ENCODE measurements at places on chromosomes 13 and 19.
A peak's percentile ranks its signal among the peaks of the same experiment; 100 is the strongest.

- no peak for DNase-seq
Measured at GRCh38 chr19:58252102-58252685, 23.5 kb downstream of the ZNF544 start.

DNA sequence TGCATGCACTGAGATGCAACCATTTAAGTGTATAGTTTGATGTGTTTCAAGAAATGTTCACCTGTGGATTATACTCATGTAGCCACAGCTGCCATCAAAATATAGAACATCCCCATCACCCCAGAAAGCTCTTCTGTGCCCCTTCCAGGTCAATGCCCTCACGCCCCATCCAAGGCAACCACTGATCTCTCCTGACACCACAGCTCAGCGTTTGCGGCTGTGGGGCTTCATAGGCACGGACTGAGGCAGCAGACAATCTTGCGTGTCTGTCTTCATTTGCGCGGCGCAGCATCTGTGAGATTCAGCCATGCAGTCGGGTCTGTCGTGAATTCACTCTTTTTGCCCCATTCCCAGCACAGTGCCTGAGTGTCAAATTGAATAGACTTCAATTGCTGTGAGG, 153.8 kb upstream of the UQCRFS1 start:
- no peak for DNase-seq

GRCh38 chr19:1577090-1577928, 9.2 kb upstream of the MEX3D start:
- no peak for DNase-seq

GRCh38 chr13:99367663-99368448, 60.7 kb upstream of the GPR183 start:
- DNase-seq, result no peak

GRCh38 chr13:44969551-44970484, 19.5 kb downstream of the NUFIP1 start:
- DNase-seq, result peak; percentile 58

GRCh38 chr19:38204728-38205127, 19.3 kb downstream of the DPF1 start:
- DNase-seq, result no peak

GRCh38 chr13:99495466-99496183, 5.6 kb upstream of the TM9SF2 start:
- no peak for DNase-seq

DNA sequence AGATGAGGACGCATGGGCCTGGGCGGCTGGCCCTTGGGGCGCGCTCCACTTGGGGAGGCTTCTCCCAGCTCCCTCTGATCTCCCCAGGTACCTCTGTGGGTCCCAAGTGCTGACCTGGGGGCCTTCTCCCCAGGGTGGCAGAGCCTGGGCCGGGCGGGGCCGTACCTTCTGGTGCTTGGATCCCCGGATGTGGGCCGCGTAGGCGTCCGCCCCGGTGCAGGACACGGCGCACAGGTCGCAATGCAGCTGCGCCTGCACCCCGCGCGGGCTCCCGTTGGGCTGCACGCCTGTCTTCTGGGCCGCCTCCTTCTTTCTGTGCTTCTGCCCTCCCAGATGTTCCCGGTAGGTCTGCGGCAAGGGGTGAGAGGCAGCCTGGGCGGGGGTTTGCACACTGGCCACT, 41.1 kb upstream of the MATK start:
- no peak for DNase-seq

DNA sequence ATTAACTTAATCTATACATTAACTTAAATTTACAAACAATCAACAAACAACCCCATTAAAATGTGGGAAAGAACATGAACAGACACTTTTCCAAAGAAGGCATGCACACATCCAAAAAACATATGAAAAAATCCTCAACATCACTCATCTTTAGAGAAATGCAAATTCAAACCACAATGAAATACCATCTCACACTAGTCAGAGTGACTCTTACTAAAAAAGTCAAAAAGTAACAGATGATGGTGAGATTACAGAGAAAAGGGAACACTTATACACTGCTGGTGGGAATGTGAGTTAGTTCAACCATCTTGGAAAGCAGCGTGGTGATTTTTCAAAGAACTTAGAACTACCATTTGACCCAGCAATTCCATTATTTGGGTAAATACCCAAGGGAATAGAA, 759.2 kb upstream of the SLITRK1 start:
- peak; percentile 80 for DNase-seq

DNA sequence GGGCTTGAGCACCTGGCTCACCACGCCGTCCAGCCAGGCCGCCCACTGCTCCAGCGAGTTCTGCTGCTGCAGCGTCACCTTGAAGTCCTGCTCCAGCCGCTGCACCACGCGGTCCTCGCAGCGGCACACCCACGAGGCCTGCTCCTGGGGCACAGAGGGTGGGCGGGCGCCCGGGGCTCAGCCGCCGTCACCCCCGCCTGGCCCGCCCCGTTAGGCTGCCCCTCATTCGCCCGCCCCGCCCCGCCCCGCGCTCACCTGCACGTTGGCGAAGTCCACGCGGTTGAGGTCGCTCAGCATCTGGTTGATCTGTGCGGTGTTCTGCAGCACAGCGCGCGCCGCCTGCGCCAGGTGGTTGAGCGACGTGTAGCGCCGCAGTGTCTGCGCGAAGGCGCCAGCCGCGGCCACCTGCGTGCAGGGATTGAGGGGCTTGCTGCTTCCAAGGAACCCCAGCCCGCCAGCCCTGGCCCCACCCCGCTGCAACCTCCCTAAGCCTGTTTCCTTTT, 11.3 kb downstream of the DCAF15 start:
- DNase-seq, result no peak

DNA sequence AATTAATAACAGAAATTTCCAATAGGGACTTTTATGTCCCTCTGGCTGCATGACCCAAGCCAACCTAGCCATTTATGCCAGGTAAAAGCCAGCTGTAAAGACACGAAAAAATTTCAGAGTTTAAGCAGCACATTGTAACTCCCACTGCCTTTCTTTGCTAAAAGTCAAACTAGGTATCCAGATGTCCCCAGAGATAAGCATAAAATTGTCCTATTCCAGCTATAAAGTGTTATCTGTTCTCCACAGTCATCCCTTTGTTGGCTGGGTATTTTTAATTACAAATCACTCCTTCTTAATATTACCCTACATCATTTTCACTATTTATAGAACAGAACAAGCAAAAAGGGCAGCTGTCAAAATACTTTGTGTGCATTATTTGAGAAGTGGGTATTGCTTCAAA, 3.2 kb upstream of the ZNF154 start:
- no peak for DNase-seq

DNA sequence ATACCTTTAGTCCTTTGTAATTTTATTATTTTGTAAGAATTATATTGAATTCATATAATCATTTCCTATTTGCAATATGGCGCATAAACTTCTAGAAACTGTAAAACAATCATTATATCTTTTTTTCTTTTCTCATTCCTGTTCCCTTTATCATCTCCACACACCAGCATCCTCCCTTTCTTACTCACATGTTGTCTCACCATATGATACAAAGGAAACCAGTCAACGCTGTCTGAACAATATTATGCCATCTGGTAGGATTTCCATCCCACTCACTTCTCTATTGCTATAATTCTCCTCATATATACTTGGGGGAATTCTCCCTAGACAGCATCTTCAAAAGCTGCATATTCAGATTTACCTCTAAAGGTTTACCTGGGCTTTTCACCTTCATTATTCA, 389.8 kb downstream of the NDFIP2 start:
- DNase-seq, result peak; percentile 10

DNA sequence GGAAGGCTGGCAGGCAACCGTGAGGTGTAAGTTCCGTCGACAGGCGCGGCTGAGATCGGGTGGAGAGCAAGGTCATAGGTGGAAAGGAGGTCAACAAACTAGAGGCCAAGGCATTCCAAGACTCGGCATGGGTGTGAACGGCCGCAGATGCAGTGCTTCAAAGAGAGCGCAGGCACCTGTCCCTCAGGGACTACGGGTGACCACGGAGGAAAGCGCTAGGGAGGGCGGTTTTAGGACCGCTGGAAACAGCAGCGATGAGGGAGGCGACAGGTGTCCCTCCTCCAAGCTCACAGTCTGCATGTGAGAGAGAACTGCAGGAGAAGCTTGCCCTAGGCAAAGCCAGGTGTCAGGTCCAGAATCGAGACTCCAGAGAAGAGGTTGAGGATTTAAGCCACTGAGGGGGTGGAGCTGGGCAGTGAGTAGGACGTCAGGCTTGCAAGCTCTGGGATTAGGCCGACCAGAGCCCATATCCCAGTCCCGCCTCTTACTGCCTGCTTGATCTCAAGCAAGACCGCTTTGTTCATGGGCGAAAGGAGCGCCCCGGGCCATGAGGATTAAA, 1.6 kb upstream of the MLNR start:
- DNase-seq, result no peak

GRCh38 chr19:6374711-6375410, 872 bp downstream of the PSPN start:
- DNase-seq, result no peak

DNA sequence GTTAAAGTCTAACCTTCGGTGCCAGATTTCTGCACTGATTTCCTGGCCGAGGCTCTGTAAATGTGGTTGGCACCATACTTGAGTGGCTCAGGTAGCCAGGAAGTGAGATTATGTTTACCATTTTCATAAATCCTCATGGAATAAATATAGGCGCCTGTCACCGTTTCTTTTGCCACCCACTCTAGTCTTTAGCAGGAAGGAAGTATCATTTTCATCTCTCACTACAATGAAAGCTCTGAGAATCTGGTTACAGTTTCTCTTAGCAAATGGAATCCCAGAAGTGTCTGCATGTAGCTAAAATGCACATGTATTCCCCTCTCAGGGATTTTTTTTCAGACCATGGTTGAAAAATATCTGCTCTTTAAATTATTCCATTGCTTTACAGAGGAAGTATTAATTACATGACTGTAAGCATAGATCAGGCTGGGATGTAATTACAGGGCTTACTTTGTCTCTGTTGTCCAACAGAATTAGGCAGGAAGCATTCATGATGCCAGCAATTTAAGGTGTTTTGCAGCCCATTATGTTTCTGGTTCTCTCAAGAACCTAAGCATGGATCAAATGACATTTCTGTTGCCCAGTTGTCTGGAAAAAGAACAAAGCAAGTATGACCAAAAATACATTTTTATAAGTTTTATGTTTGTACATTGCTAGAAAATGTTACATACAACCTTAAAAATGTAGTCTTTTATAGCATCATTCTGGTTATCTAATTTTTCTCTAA, 221.7 kb upstream of the SPRY2 start:
- DNase-seq, result no peak

DNA sequence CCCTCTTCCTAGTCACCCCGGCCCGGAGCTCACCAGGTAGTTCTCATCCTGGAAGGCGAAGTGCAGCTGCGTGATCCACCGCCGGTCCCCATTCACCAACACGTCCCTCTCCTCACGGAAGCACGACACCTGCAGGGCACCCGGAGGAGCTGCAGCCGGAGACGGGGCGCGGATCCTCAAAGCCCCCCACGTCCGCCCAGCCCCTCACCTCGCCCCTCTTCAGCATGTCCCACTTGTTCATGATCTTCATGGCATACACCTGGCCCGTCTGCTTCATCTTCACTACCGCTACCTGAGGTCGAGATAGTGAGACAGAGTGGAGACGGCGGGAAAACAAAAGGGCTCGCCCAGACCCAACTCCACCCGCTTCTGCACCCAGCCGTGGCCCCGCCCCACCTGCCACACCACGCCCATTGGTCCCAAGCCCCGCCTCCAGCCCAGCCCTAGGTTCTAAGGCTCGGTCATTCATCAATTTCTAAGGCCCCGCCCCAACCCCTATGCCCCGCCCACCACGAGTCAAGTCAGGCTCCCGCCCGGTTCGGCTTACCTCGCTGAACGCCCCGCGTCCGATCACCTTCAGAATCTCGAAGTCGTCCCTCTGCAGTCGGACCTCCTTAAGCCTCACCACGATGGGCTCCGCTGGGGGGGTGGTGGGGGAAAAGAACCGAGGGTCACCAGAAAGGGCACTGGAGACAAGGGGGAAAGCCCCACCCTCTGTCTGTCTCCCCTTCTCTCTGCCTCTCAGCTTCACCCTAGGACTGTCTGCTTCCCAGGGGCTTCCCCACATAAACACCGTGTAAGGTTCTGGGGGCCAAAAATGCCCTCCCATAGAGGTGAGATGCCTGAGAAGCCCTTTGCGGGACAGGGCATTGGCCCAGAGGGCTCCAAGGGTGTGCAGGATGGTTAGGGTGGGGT, 2.8 kb downstream of the DMPK start:
- peak; percentile 78 for DNase-seq

DNA sequence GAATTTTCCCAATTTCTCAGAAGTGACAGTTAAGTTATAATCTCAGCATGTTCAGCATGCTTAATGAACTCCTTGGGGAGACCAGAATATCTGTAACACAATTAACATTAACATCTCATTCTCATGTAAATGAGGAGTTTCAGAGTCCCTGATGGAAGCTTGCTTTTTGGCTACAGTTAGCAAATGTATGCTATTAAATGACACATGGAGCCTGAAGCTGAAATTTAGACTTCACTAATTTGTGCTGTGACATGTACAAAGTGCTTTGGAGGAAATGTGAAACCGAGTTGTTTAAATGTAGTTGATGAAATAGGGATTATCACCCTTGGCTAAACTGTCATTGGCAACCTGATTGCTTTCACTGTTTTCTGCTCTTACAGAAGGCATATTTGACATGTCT, 2265.1 kb upstream of the PCDH20 start:
- no peak for DNase-seq

GRCh38 chr19:18074192-18074591, 12.5 kb downstream of the IL12RB1 start:
- DNase-seq, result no peak

DNA sequence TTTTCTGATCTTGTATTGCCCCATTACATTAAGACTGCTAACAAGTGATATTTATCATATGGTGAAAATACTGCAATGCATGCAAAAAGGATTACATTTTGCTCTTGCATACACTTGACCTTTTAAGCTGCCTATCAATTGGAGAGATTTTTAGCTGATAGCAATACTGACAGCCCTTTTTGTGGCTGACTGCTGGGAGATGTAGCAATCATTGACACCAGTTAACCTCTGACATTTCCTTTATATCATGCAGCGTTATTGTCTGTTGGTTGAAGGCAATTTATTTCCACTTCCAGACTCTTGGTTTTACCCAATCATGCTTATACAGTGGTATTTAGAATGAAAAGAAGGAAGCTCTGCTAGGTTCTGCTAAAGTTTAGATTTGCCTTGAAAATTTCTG, 364.0 kb downstream of the LMO7 start:
- no peak for DNase-seq

GRCh38 chr13:51065372-51066090, 45.5 kb downstream of the C13orf42 start:
- no peak for DNase-seq

DNA sequence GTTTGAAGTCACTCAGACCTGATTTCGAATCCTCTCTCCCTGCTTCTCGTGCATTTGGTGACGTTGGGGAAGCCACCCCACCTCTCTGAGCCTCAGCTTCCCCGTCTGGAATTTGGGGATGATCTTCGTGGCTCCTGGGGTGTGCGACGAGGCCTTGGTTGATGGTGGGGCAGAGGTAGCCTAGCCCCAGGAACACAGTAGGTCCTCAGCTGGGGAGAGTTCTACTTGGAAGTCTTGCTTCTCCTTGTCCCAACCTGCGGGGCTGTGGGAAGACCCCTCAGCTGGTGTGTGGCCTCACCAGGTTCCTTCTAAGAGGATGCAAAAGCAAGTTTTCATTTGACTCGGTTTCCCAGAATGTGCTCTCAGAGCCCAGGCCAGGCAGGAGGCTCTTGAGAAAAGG, 13.1 kb downstream of the HPN start:
- no peak for DNase-seq

- DNase-seq, result no peak
Measured at GRCh38 chr19:16117594-16118033, 5.9 kb downstream of the RAB8A start.

All from kidney tubule cell (primary cell).